ENCODE measurements at places on chromosomes 7 and 10. TPM values are rescaled to one million over a fixed set of nuclear protein-coding genes. Genes with fewer than 3 reads are reported as not detected.

DNA sequence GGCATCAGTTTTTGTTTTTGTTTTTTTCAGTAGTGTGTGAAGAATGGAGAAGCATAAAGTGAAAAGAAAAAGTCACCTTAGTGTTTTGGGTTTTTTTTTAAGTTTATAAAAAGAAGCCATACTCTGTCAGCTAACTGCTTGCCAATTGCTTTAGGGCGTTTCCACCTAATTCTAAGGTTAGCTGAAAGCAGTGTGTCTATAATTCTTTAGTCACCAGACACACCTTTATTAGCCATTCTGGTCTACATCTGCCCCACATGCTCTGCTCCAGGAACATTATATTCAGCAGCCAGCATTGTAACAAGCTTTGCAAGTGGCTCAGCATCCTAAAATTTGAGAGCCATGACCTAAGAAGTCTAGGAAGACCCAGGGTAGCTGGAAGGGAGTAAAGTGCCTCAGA is 14.1 kb upstream of the SLC16A12 start:
- no peak for DNase-seq

GRCh38 chr7:108247614-108248013 is 117.5 kb upstream of the LAMB4 start:
- DNase-seq: no peak

GRCh38 chr7:111672901-111673300 is 110.6 kb upstream of the IMMP2L start:
- DNase-seq: no peak

- DNase-seq: no peak
Measured at GRCh38 chr7:376306-377079, 86.5 kb downstream of the FOXL3 start.

DNA sequence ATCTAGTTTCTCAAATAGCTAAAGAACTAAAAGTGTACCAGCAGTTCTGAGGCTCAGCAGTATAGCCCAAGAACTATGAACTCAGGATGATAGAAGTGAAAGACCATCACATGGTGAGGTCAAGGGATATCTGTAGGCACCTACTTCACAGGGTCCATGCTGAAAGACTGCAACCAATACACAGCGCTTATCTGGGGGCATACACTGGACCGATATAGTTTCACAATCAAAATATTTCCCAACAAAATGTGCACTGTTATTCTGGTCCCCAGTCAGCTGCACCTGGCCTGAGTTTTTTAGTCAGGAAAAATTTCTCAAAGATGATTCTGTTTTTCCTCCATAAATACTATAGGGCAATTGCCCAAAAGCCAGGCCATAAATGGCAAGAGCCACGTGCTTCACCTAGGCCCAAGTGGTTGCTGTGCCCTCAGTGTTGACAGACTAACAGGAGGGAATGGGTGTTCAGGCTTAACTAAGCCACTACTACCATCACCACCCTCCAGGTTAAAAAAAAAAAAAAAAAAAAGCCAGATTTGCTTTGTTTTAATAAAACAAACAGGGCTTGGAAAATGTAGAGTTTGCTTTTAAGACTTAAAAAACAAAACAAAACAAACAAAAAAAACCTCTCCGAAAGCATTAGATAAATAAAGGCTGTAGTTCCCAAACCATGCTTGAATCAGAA is 58.5 kb downstream of the OGDH start:
- no peak for DNase-seq

- no peak for DNase-seq
Measured at GRCh38 chr7:2764621-2765020, 76.6 kb downstream of the AMZ1 start.

GRCh38 chr7:37765872-37766525 is 82.4 kb upstream of the NME8 start:
- DNase-seq: no peak

- no peak for DNase-seq
Measured at GRCh38 chr10:3068201-3068967, 1.0 kb downstream of the PFKP start.

GRCh38 chr10:132248455-132249225 is 59.1 kb downstream of the STK32C start:
- DNase-seq: peak; percentile 67

DNA sequence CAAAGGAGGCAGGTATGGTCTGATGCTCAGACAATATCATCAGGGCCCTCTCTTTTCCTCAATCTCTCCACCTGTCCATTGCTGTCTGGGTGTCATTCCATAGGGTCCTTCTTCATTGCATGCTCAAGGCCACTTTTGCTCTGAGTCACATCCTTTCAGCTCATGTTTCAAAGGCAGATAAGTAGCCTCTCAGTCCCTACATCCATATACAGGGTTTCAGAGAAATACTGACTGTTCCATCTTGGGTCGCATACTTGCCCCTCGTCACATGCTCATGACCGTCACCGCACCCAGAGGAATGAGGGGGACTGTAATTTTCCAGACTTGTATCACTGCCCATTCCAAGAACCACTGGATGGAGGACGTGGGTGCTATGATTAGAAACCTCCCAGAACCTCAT is 93.4 kb downstream of the FAM107B start:
- DNase-seq: no peak

- no peak for DNase-seq
Measured at GRCh38 chr10:59945590-59945989, 39.2 kb upstream of the CCDC6 start.

- no peak for DNase-seq
Measured at GRCh38 chr10:53667063-53667462, 894.5 kb upstream of the MBL2 start.

DNA sequence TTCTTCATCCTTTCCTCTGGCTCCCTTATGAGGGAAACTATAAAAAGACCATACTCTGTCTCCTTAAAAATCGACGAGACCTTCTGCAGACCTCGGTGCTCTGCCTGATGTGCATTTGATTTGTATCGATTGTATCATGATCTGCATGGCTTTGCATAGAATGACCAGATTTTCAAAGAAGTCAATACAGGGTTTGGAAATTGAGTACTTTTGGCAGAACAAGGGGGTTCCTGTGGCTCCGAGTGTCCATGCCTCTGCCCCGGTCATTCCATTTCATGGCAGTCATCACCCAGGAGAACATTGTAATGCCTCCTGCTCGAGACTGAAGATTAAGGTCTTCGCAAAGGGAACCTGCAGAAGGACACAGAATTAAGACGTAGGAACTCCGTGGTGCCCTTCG is 685 bp downstream of the CASP2 start:
- no peak for DNase-seq

DNA sequence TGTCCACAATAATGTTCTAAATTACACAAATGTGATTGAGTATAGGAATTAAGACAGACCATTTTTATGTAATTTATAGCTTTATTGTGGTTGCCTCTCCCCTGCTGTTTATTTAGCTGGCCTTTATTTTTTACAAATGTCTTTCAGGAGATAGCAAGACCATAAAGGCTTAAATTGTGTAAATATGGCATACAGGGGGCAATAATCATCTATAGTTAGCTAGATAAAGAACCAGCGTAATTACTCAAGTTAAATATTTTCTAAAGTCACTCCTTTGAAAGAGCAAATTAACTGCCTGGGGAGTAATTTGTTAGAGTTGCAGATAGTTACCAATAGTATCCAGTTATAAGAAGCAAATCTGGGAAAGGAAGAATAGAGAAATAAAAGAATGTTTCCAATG is at the start of gene MALRD1:
Gene MALRD1, plus strand, starts transcription at position 313 of the 400 bp plus-strand sequence. CDS start 138 bp downstream, outside the sequence.
- no peak for DNase-seq

- no peak for DNase-seq
Measured at GRCh38 chr10:58179238-58179637, 88.5 kb downstream of the IPMK start.

DNA sequence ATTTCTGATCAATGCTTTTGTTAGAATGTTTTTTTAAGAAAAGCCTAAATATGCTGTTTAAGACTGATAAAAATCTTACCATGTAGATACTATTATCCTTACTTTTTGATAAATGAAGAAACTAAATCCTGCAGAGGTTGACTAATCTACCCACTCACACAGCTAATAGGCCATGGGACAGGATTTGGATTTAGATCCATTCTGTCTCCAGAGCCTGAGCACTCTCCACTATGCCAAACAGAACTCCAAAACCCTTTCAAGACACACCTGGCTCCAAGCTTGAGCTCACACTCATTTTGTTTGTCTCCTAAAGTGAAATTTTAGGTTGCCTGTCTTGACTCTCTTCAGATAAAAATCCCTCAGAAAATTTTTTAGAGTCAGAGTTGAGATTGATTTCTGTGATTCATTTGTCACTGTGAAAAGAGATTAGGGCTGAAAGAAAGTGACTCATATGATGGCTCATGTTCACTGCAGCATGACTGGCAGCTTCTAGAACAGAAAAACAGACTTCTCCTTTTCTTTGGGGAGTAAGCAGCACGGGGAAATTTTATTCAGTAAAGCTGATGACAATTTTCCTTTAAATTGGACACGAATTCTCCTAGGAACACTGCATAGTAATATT is 132.3 kb upstream of the POT1 start:
- no peak for DNase-seq

GRCh38 chr7:73852500-73852899 is 8.5 kb upstream of the TMEM270 start:
- no peak for DNase-seq

CRTAC1 gene
- 0.42 TPM for polyA plus RNA-seq

ACSM6 gene
- polyA plus RNA-seq: not detected

MCU gene
- polyA plus RNA-seq: 42.2 TPM

CDHR3 gene
- polyA plus RNA-seq: 4.5 TPM

CDC123 gene
- polyA plus RNA-seq: 192 TPM

SP8 gene
- polyA plus RNA-seq: not detected

ZMIZ2 gene
- polyA plus RNA-seq: 23.9 TPM

CCDC126 gene
- 6.2 TPM for polyA plus RNA-seq

HOXA4 gene
- 2.3 TPM for polyA plus RNA-seq

ARID5B gene
- 0.84 TPM for polyA plus RNA-seq

CPN1 gene
- 0.29 TPM for polyA plus RNA-seq

URGCP gene
- polyA plus RNA-seq: 19.8 TPM

CYTH3 gene
- polyA plus RNA-seq: 22.0 TPM
